ENCODE measurements at places on chromosomes 2 and 18.

DNA sequence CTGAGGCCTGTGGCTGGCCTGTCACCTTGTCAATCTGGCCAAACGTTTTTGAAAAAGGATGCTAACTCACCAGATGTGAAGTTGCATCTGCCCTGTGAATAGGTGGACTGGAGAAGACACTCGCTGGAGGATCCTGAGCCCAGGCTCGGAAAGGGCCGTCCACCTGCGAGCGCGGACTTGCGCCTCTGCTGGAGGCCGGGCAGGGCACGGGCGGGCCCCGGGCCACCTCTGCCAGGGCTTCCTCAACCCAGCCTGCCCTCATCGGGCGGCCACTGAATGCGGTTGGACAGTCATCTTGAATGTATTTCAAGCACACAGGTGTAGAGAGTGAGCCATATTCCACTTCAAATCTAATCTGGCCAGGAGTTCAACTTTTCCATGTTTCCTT is 83.9 kb downstream of the FAM210A start:
- DNase-seq = no peak
- peaks cover 6% of the 10 kb centered on the region for H3K36me3 ChIP-seq
- H3K27me3 ChIP-seq = no peaks in the 10 kb centered on the region
- H3K27ac ChIP-seq = no peak overlapping the region

DNA sequence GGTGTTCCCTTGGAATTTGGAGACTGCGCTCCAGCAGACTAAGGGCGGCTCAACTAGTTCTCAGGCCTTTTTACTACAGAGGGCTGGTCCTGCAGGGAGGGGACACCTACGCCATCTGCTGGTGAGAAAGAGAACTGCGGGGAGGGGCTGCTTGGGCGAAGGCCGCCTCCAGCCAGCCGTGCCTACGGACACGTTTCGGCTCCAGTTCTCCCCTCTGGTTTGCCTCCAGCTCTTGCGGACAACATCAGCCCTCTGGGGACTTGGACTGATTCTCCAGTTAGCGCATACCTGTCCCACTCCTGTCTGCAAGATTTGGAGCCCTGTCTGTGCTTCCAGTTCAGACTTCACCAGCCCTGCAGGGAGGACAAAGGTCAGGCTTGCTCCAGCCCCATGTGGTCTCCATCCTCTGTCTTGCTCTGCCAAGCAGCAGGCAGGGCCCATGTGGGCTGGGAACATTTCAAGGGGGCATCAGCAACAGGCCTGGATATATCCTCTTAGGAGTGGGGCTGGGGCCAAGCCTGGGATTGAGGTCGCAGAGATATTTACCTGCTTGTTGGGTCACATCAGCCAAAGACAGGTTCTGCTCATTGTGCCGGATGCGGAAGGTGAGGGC is 10.3 kb downstream of the PTPRN start:
- H3K4me3 ChIP-seq = no peak overlapping the region
- peaks cover 32% of the 10 kb centered on the region for H3K27me3 ChIP-seq
- peaks cover 29% of the 10 kb centered on the region for H3K4me1 ChIP-seq
- DNase-seq = peak; percentile 87
- H3K36me3 ChIP-seq = no peaks in the 10 kb centered on the region

DNA sequence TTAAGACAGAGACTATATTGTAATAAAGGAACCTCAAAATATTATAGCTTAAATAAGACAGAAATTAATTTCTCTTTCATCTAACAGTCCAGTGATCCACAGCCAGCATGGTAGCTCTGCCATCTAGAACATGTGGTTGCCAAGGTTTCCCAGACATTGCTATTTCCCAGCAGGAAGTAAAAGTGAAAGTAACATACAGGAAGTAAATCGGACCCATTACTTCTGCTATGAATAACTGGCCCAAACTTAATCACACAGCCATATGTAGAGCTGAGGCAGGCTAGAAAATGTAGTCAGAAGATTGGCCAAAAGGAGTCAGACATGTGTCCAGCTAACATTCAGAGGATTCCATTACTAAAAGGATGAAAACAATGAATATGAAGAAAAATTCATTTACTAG is 71.0 kb downstream of the NOL4 start:
- peaks cover 3% of the 10 kb centered on the region for H3K4me1 ChIP-seq
- peaks cover 11% of the 10 kb centered on the region for H3K27me3 ChIP-seq
- no peak overlapping the region for H3K27ac ChIP-seq
- no peak overlapping the region for H3K4me3 ChIP-seq
- DNase-seq = no peak

- peaks cover 4% of the 10 kb centered on the region for H3K27me3 ChIP-seq
- DNase-seq = no peak
- peaks cover 5% of the 10 kb centered on the region for H3K4me1 ChIP-seq
These were observed 65.0 kb upstream of the NPAS2 start for GRCh38 chr2:100754951-100755350.
